ENCODE measurements at places on chromosomes 12 and 14.

DNA sequence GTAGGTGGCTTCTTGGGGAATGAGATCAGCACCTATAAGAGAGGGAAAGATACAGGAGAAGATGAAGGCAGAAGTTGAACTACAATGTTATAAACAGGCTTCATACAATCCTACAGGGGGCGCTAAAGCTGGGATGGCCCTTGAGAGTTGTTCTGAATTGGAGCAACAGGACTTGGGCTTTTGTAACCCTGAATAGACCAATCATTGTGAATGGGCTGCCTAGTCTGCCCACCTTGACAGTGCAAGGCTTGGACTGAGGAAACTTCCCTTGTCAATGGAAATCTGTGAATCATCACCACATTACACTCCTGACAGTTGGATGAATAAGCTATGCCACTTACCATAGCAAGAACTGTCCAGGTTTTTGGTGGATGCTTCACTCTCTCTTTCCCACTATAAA, 306.1 kb downstream of the KCNC2 start:
- no peak for DNase-seq

DNA sequence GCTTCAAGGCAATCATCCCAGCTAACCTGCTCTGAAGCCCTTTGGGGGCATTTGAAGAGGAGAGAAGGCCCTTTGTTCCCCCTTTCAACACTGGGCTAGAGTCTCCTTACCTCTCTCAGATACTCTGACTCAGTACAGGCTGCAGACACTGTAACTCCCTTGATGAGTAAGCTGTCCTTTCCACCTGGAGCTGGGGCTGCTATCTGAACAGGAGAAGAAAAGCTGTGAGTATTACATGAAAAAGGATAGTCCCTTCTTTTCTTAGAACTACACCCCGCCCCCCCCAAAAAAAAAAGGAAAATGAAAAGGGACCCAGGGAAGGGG, 186.6 kb upstream of the PLEKHG7 start:
- DNase-seq: peak; percentile 22

DNA sequence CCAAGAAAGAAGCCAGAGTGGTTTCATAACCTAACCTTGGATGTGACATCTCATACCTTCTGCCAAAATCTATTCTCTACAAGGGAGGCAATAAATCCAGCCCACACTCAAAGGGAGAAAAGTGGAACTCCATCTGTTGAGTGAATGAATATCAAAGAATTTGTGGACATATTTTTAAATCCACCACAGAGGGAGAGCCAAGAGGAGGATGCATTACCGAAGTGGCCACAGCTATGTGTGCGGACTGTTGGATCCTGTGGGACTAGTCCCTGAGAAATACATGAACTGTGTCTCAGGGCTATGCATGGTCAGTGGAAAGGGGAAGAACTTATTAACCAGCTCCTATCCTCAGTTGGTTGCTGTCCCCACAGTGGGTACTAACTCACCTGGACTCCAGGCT, 273.9 kb downstream of the NUAK1 start:
- DNase-seq: no peak

DNA sequence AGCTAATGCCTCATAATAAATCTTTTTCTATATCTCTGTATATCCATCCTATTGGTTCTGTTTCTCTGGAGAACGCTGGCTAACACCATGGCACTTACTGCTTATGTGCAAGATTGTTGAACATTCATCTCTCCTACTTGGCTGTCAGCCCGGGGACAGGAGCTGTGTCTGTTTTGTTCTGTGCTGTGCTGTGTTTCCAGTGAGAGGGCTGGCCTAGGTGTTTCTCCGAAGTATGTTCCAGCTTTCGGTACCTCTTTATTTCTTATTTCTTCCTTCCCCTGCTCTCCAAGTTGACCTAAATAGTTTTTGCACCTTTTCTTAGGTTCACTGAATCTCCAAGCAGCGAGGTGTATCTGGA, 18.8 kb upstream of the NR4A1 start:
- DNase-seq: no peak

DNA sequence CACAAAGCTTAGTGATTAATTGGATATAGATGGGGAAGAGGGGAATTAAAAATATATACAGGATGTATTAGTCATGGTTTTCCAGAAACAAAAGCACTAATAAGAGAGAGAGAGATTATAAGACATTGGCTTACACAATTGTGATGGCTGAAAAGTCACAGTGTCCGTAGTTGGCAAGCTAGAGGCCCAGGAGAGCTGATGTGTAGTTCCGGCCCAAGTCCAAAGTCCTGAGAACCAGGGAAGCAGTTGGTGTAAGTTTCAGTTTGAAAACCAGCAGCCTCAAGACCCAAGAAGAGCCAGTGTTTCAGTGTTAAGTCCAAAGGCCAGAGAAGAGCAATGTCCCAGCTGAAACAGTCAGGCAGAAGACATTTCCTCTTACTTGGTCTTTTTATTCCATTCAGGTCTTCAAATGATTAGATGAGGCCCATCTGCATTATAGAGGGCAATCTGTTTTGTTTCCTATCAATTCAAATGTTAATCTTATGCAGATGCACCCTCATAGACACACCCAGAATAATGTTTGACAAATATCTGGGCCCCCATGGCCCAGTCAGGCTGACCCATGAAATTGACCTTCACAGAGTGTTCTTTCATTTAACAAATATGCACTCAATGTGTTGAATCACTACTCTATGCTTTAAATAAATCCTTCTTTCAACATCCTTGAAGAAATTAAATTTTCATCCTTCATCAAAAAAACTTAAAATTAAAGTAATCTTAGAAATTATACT, 67.2 kb upstream of the DIO2 start:
- DNase-seq: no peak

DNA sequence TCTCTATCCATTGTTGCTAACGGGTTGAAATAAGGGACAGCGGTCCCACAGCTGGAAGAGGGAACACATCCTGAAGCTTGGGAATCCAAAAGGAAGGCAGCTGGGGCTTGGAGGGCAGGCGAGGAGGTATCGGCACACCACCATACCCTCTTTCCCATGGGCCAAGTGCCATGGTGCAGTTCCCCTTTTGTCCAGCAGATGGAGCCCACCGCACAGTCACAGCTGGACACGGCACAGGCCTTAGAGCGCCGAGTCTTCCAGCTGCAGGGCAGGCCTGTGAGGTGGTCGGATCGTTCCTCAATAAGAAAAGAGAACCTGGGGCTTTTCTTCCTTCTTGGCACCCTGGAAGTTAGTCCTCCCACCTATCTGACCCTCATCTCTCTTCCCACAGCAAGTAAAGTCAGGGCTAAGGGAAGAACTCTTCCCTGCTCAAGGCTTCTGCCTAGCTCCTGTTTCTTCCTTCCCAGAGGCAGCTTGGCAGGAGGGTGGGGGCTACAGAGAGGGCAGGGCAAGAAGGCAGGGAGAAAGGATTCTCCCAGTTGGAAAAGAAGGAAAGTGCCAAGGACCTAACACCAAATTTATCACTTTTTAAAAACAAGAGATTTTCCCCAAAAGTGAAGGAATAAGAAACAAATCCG, 8.6 kb downstream of the PPP1R1A start:
- peak; percentile 62 for DNase-seq
